ENCODE measurements at places on chromosomes 16 and 17.

- no peak for DNase-seq
Measured at GRCh38 chr16:57489229-57489628, 2.9 kb upstream of the DOK4 start.

- DNase-seq, result no peak
Measured at GRCh38 chr17:67980456-67980855, 15.8 kb downstream of the C17orf58 start.

DNA sequence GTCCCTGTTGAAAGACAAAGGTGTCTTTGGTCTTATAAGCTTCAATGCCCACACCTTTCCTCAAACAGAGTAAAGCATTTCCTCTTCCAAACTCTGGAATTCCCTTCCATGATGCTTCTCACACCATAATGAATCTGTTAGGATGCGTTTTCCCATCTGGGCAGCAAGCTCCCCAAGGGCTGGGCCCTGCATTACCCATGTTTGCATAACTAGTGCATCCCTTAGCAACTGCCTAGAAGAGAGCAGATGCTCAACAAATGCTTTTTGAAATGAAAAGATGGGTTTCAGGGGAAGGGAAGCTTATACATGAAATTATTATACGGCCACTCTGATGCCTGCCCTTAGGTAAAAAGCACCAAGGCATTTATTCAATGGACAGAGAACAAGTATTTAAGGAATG, 124.5 kb upstream of the CCL2 start:
- no peak for DNase-seq

GRCh38 chr17:604765-605164, 109.9 kb downstream of the VPS53 start:
- DNase-seq, result no peak

DNA sequence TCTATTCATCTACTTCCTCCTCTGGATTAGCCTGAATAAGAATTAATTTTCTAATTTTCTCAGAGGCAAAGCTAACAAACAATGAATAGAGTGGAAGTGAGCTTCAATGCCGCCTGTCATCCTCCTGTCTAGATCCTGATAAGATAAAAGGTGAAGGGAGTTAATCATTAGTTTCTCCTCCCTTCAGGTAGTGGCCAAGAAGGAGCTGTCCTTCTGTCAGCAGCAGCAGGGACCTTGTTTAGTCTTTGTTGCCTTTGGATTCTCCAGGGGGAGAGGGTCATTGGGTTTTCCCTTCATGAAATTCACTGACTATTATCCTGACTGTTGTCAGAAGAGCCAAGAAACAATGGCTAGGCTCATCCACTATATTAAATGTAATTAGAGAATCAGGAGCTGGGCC, 420.2 kb upstream of the GOT2 start:
- DNase-seq, result no peak

DNA sequence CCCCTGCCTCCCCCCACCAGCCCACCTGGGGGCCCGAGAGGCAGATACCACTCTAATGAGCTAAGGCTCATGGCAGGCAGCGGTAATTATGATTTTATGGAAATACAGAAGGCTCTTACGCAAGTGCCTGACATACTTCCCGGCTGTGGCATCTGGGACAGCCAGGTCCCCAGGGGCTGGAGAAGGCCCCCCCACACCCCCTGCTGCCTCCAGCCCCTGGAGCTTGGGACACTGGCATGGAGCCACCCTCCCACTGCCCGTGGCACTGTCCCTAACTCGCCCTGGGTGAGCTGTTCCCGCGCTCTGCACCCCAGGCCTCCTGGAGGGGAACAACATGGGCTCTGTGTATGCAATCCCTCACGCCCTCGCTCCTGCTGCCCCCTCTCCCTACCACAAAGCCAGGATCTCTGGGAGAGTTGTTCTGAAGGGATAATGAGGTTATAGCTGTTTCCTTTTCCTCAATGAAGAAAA, 5.4 kb upstream of the STAC2 start:
- DNase-seq, result no peak

DNA sequence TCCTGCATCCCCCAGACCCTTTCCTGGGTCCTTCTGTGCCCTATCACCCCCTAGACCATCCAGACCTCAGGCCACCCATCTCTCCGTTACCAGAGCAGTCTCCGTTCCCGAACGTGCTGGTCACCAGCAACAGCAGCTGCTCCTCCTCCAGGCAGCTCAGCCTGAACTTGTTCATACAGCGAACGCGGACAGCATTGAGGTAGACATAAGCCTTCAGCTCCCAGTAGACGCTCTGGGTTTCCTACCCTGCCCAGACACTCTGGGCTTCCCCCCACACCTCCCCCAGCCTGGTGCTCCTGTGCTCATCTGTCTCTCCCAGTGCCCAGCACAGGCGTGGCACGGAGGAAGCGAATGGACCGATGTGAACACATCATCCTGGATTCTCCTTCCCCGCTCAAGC, 41.6 kb upstream of the RNFT1 start:
- no peak for DNase-seq

- no peak for DNase-seq
Measured at GRCh38 chr17:27968206-27968732, 74.2 kb upstream of the NLK start.

DNA sequence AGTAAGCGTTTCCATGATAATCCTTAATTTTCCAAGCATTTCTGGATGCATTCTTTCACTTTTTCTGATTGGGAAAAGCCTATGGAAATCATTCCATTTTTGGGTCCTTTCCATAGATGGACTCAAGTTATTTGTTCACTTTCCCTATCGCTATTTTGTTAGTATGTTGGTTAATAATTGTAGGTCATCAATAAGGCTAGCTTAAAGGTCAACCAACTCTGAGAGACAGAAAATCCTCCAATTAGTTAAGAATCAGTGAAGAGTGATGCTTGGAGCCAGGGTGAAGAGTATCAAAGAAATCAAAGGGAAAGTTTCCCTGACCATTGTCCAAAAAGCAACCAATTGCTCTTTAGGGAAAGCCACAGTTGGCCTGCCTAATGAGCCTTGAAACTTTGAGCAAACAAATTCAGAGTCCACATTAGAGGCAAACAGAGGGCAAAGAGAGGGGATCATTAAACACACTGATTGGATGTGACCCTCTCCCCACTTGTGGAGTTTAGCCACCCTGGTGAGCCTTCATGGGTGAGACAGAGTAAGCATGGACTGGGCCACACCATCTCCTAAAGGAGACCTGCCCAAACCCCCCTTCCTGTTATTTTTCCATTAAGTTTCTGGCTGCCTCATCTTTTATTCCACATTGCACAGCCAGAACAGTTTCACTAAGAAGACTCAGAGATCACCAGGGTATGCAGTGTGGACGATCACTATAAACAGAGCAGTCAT, 133.4 kb upstream of the DYNLRB2 start:
- no peak for DNase-seq

- DNase-seq, result no peak
Measured at GRCh38 chr17:78596871-78597764, 19.9 kb upstream of the DNAH17 start.

DNA sequence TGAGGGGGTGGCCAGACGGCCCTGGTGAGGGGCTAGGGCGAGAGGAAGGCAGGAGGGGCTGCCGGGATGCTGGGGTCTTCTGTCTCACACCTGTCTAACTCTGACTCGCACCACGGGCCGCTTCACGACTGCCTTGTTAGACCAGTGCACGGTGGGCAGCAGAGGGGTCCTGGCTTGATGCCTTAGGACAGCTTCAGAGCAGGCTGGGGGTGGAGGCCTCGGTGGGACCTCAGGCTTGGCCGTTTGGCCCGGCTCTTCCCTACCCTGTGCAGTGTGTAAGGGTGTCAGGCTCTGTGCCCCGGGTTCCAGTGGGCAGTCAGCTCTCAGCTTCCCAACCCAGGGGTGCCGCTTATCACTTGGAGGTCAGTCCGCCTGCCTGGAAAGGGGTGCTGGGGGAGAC, 100.7 kb downstream of the OR1D5 start:
- no peak for DNase-seq

DNA sequence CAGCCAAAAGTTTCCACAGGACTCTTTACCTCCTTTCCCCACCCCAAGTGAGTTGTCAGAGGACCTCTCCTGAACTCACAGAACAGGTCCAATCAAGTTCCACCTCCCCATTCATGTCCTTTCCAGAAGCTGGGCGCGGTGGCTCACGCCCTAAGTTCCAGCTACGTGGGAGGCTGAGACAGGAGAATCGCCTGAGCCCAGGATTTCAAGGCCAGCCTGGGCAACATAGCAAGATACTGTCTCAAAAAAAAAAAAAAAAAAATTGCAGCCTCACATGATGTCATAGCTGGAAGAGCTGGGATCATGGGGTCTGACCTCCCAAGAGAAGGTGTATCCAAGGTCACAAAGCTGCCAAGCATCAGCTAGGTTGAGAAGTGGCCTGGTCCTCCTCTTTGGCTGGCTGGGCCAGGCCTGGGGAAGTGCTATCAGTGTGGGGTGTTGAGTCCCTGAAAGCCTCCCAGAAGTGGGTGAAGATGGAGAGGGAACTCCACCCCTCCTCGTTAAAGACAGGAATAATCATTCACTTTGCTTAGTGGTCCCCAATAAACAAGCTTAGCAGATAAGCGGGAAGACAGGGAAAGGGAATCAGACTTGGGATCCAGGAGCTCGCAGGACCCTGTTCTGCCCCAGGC, 5.5 kb upstream of the MNT start:
- DNase-seq, result no peak

GRCh38 chr16:21566891-21567414, 32.4 kb upstream of the METTL9 start:
- DNase-seq, result no peak

- no peak for DNase-seq
Measured at GRCh38 chr16:88144028-88144511, 192.8 kb downstream of the BANP start.

DNA sequence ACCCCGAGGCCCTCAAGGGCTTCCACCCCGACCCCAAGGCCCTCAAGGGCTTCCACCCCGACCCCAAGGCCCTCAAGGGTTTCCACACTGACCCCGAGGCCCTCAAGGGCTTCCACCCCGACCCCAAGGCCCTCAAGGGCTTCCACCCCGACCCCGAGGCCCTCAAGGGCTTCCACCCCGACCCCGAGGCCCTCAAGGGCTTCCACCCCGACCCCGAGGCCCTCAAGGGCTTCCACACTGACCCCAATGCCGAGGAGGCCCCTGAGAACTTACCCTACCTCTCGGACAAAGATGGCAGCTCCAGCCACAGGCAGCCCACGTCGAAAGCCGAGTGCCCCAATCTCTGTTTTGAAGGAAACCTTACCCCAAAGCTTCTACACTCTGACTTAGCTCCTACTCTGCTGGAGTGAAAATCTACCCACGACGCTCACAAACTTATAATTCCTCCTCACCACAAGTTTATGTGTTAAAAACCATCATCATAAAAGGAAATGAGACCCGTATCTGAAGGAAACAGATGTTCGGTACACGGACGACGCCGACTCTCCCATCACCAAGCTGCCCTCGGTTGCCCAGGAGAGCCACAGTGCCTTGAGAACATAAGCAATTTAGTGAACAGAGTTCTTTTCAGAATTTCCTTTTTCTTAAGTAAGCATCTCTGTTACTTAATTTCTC, 61.2 kb upstream of the RPH3AL start:
- no peak for DNase-seq

GRCh38 chr16:54080524-54081008, 206.0 kb downstream of the IRX3 start:
- DNase-seq, result no peak

- DNase-seq, result no peak
Measured at GRCh38 chr17:31167111-31167510, 72.3 kb downstream of the NF1 start.

DNA sequence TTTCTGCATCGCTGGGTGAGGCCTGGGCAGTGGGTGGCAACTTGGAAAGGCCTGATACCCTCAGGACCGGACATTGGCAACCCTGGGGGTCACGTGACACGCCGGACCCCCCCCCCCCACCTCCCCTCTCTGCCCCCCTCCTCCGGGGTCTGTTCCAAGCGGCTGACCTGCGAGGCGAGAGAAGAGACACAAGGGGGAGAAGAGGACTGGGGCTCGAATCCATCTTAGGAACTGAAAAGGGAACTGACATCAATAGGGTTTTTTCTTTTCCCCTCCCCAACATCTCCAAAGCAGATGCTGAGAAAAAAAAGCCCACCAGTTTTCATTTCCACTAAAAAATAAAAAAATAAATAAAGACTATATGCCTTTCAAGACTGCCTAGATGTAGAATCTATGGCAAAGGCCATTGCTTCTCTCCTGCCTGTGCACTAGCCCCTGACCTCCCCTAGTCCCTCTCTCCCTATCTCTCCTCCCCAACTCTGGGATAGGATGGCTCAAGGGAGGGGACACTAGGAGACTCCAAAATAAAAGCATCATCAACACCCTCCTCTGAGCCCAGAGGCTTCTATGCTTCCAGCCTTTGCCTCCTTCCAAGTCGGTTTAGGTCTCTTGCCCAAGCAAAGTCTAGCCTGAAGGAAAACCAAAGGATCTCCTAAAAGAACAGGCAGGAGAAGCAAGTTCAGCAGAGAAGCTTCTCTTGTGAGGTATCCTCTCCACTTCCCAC, 7.7 kb upstream of the HOXB2 start:
- no peak for DNase-seq

DNA sequence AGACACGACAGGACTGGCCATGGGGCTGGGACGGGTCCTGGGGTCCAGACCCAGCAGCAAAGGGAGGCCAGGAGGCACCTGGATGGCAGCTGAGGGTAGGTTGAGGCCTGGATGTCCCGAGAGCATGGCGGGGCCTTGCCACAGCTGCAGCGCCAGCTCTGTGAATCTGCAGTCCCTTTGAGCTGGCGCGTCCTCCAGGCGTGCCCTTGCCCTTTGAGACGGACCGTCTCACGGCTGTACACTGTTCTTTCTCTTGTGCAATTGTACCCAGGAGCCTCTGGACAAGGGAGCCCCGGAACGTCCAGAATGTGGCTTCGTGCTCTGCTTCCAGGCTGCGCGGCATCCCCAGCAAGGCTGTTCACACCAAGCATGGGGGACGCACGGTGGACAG, 69.5 kb upstream of the CIBAR2 start:
- DNase-seq, result no peak

- DNase-seq, result no peak
Measured at GRCh38 chr17:17497065-17497844, 1.1 kb upstream of the RASD1 start.

DNA sequence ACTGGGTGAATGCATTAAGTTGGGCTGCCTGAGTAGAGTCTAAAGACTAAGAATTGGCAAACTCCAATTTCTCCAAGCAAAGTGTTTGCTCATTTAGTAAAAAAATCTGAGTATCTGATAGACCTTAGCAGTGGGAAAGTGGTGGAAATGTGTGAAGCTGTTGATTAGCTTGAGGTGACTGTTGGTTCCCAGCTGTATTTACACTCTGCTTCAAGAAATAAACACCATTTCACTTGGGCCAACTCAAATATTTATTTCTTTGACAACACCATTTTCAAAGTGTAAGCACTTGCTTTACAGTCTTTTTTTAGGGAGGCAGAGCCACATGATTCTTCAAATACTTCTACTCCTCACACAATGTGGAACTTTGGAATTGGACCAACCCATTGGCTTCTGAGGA, 8.7 kb downstream of the KCTD19 start:
- no peak for DNase-seq

DNA sequence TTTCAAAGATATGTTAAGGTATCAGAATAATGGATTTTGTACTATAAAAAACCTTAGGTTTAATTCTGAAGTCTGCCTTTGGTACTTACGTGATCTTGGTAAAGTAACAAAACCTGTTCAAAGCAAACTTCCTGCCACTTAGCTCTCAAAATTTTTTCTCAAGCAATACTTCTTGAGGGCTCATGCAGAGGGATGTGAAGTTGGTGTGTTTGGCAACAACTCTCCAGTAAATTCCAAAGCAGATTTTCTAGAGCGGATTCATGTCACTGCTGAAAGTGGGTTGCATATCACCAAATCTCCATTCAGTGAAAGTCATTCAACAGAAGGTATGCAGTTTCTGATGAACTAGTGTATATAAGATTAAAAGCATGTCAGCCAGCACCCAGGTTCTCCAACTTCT, 856.7 kb downstream of the CDH8 start:
- no peak for DNase-seq

- DNase-seq, result no peak
Measured at GRCh38 chr16:25608002-25608401, 83.8 kb upstream of the HS3ST4 start.

Data from NCI-H187 treated with DMSO at 0.1 percent for 48 hours (cell line).